ENCODE measurements at places on chromosomes 11 and 22.

GRCh38 chr11:121449626-121450025 lies 2.5 kb upstream of the SORL1 start:
- DNase-seq, result no peak

DNA sequence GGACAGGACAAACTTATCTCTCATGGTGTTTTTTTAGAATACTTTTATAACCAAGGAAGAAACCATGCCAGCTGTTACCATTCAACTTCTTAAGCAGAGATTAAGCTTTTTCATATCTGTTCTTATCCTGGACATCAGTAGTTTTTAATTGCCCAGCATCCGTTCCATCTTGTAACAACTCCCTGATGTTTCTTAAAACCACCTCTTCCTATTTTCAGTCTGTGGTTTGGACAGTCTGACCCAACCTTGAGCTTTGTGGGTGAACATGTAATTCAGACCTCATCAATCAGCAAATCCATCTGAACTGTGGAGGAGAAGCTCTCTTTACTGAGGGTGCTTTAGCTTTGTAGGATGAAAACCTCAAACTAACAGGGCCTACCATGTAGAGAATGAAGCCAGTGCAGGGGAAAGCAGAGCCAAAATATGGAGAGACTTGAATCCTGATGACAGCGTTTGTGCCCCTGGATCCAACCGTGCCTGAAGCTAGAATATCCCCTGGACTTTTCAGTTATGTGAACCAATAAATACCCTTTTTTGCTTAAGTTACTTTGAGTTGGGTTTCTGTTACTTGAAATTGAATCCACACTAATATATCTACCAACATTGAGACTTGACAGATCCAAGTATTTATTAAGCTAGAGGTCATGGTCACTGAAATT lies 9.4 kb downstream of the TUG1 start:
- DNase-seq, result no peak

- DNase-seq, result no peak
Measured at GRCh38 chr22:19629331-19629719, 85.0 kb upstream of the SEPTIN5 start.

- no peak for DNase-seq
Measured at GRCh38 chr11:116851626-116852025, 14.2 kb upstream of the APOA1 start.

DNA sequence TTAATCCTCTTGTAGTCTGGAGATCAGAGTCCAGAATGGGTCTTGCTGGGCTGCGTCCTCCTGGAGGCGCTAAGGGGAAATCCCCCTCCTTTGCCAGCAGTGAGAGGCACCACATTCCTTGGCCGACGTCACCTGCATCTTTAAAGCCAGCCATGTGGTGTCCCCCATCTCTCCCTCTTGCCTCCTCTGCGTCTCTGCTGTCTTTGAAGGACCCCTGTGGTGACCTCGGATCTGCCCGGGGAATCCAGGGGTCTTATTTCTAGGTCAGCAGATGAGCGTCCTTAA lies 27.2 kb upstream of the PARVB start:
- DNase-seq, result no peak

GRCh38 chr11:112247201-112247600 lies 13.5 kb downstream of the PLET1 start:
- DNase-seq, result no peak

- DNase-seq, result no peak
Measured at GRCh38 chr11:75814363-75814676, 690 bp upstream of the UVRAG start.

DNA sequence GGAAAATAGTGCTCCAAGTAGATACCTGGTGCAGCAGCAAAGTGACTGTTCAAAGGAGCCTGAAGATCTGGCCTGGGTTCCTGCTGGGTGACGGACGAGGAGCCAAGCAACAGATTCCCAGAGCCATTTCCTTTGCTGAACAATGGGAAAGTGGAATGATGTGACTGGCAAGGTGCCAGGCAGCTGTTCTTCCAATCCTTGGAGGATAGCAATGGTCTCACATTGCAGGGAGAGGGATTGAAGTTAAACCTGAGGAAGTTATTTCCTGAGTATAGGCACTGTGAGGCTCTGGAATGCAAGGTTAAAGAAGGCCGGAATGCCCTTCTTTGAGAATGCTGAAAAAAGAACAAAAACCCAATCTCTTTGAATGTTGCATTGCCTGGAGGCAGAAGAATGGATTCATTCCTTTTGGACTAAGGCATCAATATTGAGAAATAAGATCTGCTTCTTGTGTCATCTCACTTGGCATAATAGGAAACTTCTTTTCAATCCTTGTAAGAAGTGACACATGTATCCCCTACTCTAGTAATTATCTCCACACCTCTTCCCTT lies 223.8 kb downstream of the BLID start:
- no peak for DNase-seq

- DNase-seq, result no peak
Measured at GRCh38 chr11:85661972-85662664, 2.8 kb downstream of the CREBZF start.

DNA sequence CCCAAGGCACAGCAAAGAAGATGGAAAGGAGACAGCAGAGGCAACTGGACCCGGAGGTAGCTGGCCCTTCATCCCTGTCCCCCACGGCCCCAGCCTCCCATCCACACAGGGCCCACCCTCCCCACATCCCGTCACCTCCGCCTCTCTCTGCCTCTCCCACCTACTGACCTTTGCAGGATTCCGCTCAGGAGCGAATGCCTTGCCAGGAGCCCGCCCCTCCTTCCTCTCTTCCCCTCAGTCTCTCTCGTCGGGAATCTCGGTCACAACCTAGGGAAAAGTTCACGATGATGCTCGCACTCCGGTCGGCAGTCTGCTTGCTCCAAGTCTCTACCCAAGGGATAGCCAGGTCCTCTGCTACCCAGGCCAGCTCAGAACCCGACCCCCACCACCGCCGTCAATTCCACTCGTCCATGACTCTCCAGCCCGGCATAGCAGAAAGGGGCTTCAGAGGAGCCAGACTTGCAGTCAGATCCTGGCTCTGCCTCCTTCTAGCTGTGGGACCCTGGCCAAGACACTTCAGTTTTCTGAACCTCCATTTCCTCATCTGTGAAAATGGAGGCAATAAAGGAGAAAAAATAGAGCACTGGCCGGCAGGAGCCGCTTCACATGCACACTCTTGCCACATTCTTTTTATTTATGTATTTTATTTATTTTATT lies 10.2 kb downstream of the AHNAK start:
- no peak for DNase-seq

- no peak for DNase-seq
Measured at GRCh38 chr11:77506857-77507256, 33.0 kb upstream of the PAK1 start.

DNA sequence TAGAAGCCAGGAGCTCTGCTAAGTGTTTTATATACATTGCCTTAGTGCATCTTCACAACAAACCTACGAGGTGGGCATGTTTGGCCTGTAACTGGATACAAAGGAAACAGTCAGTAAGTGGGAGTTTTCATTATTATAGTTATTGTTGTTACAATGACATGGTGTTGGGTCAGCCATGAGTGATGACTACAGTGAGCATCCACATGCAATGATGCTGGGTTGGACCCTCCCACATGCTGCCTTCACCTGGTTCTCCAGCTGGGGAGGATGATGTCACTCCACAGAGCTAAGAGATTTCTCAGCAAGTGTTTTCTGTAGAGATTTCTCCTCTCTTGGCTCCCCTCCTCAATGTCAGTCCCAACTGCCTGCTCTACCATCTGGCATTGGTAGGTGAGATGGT lies 59.3 kb downstream of the EHF start:
- DNase-seq, result no peak

DNA sequence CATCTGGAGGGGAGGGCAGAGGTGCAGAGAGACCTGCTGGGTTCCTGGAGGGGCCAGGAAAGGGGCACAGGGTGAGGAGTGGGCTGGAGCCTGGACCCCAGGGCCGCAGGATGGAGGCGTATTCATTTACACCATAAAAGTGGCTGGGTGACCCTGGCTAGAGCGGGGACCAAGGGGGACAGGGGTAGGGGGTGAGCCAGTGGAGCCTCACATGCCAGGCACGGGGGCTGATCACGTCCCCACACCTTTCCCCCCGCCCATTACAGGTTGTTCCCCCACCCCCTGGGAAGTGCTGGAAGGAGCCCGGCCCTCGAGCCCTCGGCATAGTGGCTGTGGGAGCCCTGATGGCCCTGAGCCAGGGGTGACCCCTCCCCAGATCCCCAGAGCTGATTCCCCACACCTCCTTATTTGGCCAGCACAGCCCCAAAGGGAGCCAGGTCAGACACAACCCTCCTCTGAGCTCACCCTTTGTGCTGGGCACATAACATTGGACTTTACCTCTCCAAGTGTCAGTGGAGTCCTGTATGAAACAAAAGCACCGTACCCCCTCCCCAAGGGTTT lies 781 bp downstream of the TCIRG1 start:
- no peak for DNase-seq

- DNase-seq, result no peak
Measured at GRCh38 chr11:19995145-19995544, 165.1 kb downstream of the DBX1 start.

- DNase-seq, result no peak
Measured at GRCh38 chr11:113554526-113554925, 79.3 kb upstream of the DRD2 start.

GRCh38 chr11:127369356-127369755 lies 368.8 kb upstream of the KIRREL3 start:
- no peak for DNase-seq

DNA sequence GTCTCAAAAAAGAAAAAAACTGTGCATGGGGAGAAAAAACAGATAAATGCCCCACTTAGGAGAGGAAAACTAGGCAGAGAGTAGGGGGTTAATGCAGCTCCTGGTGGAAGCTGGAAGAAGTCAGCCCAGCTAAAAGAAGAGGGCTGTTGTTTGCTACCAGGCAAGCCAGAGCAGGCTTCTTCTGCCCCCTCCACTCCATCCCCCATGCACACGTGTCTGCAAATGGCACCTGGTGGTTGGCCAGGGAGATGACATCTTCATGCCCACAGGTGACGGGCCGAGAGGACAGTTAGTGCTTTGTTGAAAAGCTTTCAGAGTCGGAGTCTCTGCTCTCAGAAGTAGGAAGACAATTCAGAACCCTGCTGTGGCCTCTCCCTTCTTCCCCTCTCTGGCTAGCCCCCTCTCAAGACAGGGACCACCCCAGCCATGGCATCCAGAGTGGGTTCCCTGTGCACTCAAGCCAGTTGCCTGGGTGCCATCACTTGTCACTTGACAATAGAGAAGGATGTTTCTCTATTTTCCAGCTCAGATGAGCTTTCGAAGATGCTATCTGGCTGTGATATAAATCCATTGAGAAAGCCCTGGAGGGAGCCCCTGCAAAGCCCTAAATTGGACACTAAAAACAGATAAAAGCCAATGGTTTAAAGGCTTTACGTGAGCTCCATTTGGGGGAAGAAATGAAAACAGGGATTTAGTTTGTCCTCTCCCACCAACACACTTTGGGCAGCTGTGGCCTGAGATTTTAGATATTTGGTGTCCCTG lies 142.0 kb downstream of the TRIM29 start:
- no peak for DNase-seq

DNA sequence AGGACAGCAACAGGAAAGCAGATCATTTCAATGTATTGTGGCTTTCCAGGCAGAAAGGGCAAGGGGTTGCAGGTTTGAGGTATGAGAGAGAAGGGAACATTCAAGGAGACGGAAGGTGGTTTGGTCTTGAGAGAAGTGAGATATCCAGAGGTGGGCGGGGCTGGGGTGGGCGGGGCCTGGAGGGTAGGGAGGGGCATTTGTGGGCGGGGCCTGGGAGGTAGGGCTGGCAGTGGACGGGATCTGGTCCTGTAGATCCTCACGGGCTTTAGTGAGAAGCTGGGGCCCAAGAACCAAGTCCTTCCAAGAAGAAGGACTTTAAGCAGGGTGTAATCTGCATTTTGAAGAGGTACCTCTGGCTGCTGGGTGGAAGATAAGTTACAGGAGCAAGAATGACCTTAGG lies 199.2 kb downstream of the MN1 start:
- no peak for DNase-seq

GRCh38 chr11:67539550-67539949 lies 16.3 kb upstream of the CABP2 start:
- DNase-seq, result no peak

DNA sequence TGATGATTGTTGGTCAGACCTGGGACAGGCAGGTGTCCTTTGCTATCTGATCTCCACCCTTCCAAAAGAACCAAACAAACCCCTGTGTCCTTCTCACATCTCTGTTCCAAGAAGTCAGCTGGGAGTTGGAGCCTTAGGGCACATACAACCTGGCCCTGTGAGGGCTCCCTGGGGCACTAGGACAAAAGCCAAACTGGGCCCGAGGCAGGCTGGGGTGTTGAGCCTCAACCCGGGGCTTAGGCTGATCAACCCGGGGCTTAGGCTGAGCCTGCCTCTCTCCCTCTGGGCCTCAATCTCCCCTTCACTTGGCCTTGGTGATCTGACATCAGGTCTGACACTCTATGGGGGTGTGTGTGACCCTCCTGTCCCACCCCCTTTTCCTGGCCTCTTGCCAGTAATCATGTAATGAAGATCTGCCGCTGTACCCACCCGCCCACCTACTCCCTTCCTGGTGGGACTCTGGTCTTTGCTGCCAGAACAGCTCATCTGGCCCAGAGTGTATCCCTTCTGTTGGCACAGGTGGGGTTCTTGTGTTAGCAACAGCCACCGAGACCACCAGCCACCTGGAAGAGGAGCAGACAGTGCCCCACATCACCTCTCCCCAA lies 22.8 kb upstream of the UVRAG start:
- no peak for DNase-seq

GRCh38 chr11:61567286-61568061 lies 13.4 kb downstream of the SYT7 start:
- peak; percentile 52 for DNase-seq

DNA sequence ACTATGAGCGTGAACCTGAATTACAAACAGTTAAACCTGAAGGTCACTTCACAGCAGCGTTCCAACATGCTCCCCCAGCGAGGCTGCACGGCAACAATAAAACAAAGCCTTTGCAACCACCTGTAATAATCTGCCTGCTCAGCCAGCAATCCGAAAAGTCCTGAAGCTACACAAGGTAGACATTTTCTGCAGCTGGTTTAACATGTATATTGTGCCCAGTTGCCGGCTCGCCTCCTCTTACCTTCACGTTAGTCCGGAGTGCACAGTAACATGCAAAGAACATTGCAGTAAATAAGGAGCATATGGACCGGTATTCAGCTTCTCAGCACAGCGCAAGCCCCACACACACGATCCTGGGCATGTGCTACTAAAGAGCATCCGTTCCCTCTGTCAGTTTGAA lies 704.3 kb downstream of the DLG2 start:
- no peak for DNase-seq

DNA sequence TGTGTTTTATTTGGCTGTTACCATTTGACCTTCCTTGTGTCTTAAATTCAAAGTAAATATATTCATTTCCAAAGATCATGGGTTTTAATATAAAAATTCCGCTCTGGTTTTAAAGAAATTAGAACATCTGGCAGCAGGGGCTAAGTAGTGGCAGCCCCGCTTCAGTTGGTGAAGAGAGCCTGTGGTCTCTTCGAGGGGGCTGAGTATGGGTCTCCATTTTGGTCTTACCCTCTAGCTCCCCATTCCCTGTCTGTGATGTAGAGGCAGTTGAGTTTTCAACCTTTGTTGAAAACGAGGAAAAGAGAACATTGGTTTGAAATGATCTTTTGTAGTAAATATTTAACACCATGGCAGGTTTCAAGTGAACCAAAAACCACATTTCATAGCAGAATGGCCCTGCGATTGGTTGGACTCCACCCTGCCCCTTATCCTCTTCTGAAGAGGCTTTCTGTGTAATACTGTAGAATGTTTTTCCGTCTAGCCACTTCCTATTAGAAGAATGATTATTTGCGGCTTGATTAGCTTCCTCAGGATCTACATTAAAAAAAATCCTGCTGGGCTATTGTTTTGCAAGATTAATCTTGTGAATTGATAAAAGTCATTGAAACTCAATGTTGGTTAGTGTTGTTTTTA lies 17.7 kb downstream of the APLP2 start:
- DNase-seq, result no peak

GRCh38 chr11:115674176-115674936 lies 170.1 kb upstream of the CADM1 start:
- no peak for DNase-seq

- DNase-seq, result no peak
Measured at GRCh38 chr22:24424001-24424900, 3.1 kb upstream of the ADORA2A start.
